ENCODE measurements at places on chromosomes 11 and 22.

DNA sequence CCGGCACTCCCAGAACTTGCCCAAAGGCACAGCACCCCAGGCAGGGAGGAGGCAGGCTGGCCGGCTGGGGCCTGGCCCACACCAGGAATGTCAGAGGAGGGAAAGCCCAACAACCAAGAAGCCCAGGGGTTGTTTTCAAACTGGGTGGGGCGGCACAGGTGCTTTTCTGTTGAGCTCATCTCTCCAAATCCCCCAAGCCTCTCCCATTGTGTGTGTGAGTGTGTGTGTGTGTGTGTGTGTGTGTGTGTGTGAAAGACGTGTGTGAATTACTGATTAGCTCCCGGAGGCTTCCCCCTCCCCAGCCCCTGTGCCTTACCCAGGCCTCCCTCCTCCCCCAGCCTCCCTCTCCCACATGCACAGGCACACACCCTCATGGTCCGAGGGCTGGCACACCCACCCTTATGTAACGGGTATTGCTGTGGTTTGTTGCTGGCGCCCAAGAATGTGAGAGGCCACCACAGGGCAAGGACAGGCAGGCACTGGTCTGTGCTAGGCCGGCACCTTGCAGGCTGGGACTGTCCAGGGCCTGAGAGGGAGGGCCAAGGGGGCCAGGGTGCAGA lies 15.9 kb downstream of the TRIM29 start:
- DNase-seq: no peak

DNA sequence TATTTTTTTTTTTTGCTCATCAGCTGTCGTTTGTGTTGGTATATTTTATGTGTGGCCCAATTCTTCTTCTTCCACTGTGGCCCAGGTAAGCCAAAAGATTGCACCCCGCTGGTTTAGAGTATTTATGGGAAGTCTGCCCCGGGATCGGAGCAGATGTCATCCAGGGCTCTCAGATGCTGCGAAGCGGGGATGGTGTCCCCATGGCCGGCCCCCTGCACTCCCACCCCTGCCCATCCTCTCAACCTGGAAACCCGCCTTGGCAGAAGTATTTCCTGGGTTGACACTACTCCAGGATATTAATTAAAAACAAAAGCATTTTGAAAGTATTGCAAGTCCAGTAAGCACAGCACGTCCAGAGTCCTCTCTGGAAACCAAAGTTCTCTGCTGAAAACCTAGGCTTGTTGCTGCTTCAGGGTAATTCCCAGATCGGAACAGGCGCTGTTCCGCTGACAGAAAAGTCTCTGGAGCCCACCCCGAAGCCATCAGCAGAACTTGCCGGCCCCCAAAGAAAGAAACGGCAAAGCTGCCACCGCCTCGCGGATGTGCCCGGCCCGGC lies 833 bp downstream of the SCUBE2 start:
- peak; percentile 7 for DNase-seq

- DNase-seq: no peak
These were observed 448.7 kb downstream of the RAB38 start for GRCh38 chr11:87726506-87726905.

DNA sequence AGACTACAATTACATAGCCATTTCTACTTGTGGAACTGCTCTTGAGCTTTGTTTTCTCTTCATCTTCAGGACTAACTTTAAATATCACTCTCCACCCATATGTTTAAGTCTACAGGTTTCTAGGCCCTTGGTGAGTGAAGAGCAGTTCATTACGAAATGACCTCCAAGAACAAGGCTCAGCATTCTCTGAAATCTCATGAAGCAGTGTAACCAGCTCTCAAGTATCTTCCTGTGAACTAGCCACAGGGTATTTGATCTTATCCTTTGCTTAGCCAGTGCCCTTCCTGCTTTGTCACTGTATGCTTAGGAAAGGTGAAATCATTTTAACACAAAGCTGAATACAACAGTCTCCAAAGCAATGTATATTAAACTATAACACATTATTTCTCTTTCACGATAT lies 20.4 kb upstream of the LYVE1 start:
- DNase-seq: no peak

DNA sequence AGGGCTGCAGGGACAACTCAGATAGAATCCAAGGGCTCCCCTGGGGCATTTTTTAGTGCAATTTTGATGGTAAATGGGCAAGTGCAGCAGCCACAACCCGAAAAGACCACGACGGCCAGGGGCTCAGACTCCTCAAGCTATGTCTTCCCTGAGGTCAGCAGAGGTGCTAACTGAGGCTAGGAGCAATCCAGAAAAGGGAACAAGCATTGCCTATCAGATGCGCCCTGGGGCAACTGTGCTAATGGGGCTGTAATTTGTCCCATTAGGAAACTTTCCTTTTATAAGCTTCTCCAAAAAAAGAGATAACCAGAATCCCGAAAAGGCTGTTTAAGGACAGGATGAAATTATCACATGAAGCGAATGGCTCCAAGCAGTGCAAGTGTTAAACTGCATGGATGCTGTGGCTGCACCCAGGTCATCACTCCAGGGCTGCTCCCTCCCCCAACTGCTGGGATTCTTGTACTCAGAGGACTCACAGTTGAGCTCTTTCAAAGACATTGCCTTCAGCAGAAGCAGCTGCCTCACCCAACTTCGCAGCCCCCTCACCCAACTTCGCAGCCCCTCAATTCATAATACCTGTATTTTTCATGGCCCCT lies 2.8 kb upstream of the CD3E start:
- no peak for DNase-seq
